ENCODE measurements at places on chromosomes 4 and X.
A peak's percentile ranks its signal among the peaks of the same experiment; 100 is the strongest.

DNA sequence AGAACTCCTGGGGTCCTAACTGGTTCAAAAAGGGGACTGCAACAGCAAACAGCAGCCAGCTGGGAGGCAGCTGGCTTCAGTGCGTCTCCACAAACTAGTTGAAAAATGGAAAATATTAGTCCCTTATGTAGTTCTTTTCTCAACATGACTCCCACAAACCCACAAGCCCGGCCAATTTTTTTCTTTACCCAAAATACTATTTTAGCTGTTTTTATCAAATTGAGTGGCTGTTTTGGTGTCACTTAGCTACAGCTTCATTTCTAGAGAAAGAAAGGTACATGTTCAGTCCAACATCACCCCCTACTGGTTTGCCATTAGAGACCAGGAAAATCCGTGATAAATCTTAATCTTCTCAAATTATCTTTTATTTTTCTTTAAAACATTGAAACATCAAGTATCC is 97.2 kb downstream of the GUCY2F start:
- peak; percentile 54 for DNase-seq

GRCh38 chr4:28744066-28744465 is 1883.4 kb downstream of the STIM2 start:
- no peak for DNase-seq

GRCh38 chrX:18548996-18549395 is 122.9 kb downstream of the RS1 start:
- DNase-seq = no peak

GRCh38 chr4:119788349-119789266 is 160.0 kb upstream of the PDE5A start:
- no peak for DNase-seq

DNA sequence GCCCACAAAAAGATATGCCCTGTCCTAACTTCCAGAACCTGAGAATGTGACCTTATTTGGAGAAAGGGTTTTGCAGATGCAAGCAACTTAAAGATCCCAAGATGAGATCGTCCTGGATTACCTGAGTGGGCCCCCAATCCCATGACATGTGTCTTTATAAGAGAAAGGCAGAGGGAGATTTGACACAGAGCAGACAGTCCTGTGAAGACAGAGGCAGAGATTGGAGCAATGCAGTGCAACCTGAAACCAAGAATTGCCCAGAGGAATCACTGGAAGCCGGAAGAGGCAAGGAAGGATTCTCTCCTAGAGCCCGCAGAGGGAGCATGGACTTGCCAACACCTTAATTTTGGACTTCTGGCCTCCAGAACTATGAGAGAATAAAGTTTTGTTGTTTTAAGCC is 171.5 kb downstream of the SMIM20 start:
- DNase-seq = no peak

DNA sequence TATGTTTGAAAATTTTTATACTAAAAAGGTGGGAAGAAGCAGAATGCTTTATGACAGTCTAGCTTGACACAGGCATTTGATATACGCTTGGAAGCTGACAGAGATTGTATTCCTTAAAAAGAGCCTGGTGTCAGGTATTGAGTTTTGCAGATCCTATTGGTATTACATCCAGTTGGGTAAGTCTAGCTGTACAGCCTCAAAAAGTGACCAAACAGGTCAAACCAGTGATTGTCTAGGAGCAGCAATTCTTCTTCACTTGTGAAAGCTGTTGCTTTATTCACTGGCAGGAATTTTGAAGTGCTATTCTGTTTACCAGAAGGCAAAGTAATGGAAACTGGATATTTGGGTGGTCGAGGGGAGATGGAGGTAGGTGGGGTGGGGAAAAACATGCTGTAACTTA is 77.5 kb downstream of the UCHL1 start:
- no peak for DNase-seq

GRCh38 chr4:183852910-183853547 is 52.1 kb upstream of the STOX2 start:
- no peak for DNase-seq

DNA sequence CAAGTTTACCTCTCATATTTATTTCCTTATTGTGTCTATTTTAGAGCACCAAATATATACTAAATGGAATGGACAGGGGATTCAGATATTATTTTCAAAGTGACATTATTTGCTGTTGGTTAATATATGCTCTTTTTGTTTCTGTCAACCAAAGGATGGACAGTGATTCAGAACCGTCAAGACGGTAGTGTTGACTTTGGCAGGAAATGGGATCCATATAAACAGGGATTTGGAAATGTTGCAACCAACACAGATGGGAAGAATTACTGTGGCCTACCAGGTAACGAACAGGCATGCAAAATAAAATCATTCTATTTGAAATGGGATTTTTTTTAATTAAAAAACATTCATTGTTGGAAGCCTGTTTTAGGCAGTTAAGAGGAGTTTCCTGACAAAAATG is 6.2 kb downstream of the FGB start:
- no peak for DNase-seq

DNA sequence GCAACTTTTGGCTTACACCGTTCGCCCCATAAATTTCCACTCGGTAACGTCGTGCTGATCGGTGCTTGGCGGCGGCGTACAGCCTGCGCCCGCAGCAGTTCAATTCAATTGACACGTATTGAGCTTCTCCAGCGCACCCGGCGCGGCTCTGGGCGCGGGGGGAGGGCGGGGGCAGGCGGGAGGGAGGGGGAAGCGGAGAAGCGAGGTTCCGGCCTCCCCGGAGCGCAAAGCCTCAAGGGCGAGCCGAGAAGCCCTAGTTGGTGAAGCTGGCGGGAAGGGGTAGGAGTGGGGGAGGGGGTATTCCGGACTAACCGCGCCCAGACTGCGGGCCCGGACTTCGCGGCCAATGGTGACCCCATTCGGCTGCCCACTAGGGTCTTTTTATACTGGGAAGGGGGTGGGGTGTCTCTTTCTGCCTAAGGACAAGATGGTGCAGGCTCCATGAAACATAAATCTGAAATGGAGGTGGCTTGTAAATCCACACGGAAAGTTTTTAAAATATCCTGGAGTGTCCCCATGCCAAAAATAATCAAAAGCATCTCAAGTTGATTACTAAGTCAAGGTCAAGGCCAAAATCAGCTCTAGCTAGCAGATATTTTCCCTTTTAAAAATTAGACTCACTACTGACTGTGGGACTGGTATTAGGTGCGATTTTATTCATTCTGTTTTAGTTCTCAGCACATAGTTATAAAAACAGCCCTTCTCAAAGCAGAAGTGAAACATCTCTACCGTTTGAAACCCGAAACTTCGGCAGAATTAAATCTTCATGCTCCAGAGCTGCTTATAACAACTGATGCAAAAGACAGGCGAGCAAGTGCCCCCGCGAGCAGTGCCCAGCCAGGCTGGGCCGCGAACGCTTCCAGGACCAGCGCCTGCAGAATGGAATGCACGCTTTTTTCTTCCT is 1.5 kb upstream of the BCOR start:
- no peak for DNase-seq

DNA sequence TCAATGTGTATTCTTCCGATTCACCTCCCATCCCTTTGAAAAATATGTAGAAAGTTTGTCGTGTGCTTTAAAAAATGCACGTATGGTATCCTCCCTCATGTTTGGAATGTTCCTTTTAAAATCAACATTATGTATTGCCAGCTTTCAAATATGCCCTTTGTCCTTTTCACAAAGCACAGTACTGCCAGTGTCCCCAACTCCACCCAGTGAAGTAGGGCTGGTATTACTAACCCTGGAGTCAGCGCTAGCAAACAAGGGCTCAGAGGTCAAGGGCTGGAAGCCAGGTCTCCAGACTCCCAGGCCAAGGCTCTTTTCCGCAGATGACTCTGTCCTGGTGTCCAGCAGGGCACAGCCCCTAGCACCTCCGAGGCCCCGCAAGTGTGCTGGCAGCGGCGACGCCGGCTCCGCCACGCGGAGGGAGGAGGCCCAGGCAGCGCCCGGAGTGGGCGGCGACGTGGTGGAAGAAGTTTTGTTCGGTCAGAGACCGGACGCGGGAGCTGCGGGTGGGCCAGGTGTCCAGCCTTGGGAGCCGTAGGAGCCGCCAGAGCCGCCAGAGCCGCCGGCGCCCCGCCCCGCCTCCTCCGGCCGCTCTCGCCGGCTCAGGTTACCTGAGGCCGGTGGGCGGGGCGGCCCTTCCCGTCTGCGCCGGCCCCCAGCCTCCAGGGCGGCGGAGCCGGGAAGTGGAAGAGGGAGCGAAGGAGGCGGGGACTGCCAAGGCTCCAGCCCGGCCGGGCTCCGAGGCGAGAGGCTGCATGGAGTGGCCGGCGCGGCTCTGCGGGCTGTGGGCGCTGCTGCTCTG is at the start of gene IL13RA1:
Gene IL13RA1, plus strand, starts transcription at position 720 of the 799 bp plus-strand sequence. Its CDS starts 33 bp downstream, at position 753.
- DNase-seq = peak; percentile 90

DNA sequence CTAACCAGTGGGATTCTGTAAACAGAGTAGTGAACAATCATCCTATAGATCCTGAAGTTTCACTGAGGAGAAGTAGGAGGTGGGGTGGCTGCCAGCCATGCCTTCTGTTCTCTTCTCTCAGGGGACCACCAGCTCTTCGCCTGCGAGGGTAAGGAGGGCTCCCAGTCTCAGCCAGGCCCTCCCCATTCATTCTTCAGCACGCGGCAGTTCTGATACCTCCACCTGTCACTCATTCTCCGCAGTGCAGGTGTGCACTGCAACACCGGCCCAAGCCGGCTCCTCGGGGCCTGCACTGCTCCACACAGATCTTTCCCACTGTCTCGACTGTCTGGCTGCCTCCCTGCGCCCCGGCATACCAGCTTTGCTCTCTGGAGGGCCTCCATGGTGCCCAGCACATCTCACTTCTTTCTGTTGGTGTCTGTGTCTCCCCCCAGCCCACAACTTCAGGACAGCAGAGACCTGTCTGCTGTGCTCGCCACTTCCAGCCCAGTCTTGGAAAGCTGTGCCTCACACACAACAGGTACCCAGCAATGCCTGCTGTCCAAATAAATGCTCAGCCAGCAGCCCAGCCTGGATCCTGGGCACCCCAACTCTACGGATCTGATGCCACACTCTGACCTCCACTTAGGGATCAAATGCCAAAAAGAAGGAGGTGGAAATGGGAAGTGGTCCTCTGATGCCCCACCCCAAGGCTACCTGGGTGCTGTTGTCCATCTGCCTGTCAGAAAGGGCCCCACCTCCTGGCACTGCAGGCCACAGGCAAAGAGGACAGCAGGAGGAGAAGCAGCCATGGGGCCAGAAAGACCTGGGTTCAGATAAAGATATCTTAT is 29.0 kb downstream of the ACOX3 start:
- DNase-seq = no peak

DNA sequence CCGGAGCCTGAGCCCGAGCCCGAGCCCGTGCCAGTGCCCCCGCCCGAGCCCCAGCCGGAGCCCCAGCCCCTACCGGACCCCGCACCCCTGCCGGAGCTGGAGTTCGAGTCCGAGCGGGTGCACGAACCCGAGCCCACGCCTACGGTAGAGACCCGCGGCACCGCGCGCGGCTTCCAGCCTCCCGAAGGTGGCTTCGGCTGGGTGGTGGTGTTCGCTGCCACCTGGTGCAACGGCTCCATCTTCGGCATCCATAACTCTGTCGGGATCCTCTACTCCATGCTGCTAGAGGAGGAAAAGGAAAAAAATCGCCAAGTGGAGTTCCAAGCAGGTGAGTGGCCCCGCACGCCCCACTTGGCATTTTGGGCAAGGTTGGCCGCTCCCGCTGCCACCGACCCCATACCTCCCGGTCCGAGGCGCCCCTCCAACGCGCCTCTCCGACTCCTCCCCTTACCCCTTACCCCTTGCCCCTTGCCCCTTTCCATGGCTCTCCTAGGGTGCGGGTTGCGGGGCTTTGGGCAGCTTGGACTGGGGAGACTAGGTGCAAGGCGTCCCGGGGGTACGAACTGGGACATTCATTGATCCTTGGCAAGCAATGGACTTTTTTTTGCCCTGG is 553 bp downstream of the SLC16A2 start:
- DNase-seq = no peak

- DNase-seq = peak; percentile 21
Measured at GRCh38 chr4:113179996-113180395, 130.5 kb downstream of the ANK2 start.

- peak; percentile 75 for DNase-seq
Measured at GRCh38 chr4:40254608-40255392, 58.0 kb downstream of the RHOH start.

GRCh38 chrX:5898463-5898862 is 330.2 kb downstream of the NLGN4X start:
- peak; percentile 2 for DNase-seq

GRCh38 chrX:151505796-151506195 is 57.7 kb upstream of the PASD1 start:
- DNase-seq = no peak

DNA sequence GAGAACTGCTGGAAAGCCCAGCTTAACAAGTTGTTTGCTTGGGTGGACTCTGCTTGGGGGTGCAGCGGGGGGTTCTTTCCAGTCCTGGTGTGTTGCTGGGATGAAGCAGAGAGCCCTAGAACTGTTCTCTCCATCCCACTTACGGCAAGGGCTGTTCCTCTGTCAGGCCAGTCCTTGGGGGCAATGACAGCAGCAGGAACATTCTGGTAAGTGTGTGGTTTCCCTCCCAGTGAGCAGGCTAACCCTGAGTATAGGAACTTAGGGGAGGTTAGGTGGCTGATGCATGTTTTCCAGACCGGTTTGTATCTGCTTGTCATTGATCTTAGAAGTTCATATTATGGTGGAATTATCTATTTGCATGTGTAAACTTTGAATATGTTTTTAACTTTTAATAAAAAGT is 46.9 kb upstream of the TLR2 start:
- no peak for DNase-seq

DNA sequence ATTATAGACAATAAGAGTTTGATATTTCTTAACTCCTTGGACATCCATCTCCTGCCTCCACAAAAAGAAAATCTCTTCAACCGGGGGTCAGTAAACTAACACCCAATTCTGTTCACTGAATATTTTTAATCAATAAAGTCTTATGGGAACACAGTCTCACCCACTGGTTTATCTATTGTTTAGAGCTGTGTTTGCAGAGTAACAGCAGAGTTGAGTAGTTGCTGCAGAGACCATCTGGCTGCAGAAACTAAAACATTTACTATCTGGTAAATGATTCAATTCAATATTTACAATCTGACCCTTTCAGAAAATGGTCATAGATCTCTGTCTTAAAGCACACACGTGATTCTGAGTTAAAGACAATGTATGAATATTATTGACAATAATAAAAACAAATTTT is 94.0 kb downstream of the TMA16 start:
- DNase-seq = no peak

GRCh38 chrX:112874614-112875013 is 34.0 kb upstream of the AMOT start:
- no peak for DNase-seq

DNA sequence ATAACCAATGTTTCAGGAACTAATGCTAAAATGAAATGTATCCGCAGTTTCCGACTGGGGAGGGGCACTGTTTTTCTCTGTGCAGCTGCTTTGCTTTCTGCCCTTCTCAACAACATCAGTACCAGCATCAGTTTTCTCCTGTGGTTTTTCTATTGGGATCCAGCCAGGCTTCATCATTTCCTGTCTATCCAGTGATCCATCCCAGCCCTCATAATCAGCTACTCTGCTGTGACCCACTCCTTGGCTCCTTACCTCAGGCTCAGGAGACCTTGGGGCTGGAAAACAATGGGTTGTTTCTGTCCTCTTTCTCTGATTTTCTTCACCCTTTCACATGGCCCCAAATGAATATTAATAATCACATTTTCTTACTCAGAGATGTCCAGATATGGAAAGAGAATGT is 222.2 kb upstream of the DKK2 start:
- peak; percentile 75 for DNase-seq

Data from astrocyte of the spinal cord (primary cell).